ENCODE measurements at places on chromosomes 1 and 21.

GRCh38 chr1:54460351-54460750 is 54.2 kb upstream of the SSBP3 start:
- DNase-seq, result no peak

DNA sequence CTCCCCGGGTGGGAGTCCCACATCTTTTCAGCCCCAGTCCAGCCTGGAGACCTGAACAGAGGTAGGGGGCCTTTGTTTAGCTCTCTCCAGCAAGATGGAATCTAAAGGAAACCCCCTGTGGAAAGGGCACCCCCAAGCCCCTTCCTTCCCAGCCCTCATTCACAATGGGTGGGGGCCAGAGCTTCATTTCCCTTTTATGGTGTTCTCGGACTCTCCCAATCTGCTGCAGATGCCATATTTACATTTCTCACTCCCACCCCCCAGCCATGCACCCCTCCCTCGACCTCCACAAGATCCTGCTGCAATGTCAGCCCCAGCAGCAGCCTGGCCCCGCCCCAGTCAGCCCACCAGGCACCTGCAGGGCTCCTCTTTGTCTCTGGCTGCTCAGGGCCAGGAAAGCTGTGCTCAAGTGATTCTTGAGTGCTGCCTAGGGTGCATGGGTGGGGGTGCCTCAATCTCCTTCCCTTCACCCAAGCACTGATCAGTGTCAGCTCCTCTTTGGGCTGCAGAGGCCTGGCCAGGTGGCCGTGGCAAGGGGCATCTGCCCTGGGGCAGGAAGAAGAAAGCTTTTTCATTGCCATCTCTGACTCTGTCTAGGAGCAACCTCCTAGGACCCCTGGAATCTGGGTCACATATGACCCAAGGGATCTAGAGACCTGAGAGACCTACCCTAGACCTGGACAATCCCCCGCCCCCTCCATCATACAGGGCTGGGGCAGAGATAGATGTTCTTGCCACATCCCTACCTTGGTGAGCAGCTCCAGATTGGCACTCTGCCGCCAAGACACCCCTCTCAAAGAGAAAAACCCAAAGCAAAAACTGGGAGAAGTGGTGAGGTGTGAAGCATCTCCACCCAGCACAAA is 1.7 kb downstream of the KIF21B start:
- no peak for DNase-seq

DNA sequence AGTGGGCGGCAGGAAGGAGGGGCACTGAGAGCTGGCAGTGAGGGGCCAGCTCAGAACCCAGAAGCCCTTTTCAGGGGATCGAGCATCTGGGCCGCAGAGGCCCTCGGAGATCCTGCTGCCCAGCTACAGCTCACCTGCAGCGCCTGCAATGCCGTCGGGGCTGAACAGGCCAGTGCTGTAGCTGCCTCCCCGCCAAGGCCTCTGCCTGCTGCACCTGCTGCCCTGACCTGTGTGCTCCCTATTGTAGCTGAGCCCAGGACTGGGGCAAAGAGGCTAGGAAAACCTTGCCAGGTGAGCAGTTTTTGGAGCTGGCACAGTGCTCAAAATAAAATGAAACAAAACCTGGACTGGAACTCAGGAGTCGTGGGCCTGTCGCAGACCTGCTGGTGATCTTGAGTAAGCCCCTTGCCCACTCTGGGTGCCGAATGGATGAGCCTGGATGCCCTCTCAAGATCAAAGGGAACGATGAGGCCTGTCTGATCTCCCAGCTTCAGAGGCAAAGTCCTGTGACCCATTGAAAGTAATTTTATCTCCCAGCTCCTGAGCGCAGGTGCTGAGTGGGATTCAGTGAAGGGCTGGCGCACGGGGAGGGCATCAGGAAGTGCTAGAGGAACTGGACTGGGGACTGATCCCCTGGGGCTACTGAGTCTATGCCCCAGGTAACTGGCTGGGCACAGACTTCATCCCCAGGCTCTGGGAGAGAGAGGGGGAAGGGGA is 154.6 kb downstream of the FOXD2 start:
- DNase-seq, result no peak

- no peak for DNase-seq
Observed at GRCh38 chr1:207841901-207842300, 69.0 kb downstream of the CD34 start.

GRCh38 chr1:118184739-118185083 is 317 bp downstream of the SPAG17 start:
- DNase-seq, result no peak

- DNase-seq, result no peak
Observed at GRCh38 chr1:86499987-86500593, 31.4 kb downstream of the CLCA1 start.

GRCh38 chr1:214500340-214501055 is 50.9 kb downstream of the PTPN14 start:
- DNase-seq, result no peak

DNA sequence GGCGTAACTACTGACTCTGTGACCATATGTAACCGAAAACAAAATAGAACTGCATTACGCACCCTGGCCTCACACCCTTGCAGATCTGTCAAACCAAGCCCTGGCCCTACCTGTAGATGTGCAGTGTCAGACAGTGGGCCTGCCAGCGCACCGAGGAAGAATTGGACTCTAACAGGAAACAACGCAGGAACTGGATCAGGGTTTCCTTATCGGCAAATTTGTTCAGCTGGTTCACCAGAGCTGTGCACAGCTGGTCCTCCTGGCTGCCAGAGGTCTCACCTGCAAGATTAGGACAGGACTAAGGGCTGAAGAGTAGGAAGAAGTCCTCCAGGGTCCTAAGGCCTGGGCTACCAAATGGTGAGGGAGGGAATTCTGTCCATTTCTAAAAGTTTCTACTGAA is 90.0 kb downstream of the UBR4 start:
- DNase-seq, result no peak

DNA sequence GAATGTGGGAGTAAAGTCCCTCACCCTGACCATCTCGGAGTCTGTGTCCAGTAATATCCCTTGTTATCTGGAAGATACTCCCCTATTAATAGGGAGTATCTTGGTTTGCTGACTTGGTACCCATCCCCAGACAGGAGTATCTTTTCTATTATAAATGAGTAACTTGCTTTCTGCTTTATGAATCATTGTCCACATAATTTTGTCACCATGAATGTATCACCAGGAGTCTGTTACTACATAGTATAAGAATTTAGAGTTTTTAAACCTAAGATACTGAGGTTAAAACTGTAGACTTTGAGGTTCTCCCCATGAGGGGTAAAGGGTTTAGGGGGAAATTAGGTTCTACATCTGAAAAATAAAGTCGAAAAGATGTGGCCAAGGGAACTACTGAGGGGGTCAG is 175.6 kb downstream of the FCRL5 start:
- no peak for DNase-seq

GRCh38 chr1:175400766-175401165 is 208.2 kb upstream of the KIAA0040 start:
- DNase-seq, result no peak

- DNase-seq, result no peak
Observed at GRCh38 chr21:33247599-33247998, 17.9 kb downstream of the IFNAR2 start.

All from BE2C (cell line).